HCT116 (cell line): ENCODE measurements at places on chromosomes 3 and 15. TPM values are rescaled to one million over a fixed set of nuclear protein-coding genes. Genes with fewer than 3 reads are reported as not detected.

TM4SF18 gene
- total RNA-seq = 0.34 TPM

GRCh38 chr15:59444081-59444835, 6.3 kb downstream of the FAM81A start:
- DNase-seq = no peak

DNA sequence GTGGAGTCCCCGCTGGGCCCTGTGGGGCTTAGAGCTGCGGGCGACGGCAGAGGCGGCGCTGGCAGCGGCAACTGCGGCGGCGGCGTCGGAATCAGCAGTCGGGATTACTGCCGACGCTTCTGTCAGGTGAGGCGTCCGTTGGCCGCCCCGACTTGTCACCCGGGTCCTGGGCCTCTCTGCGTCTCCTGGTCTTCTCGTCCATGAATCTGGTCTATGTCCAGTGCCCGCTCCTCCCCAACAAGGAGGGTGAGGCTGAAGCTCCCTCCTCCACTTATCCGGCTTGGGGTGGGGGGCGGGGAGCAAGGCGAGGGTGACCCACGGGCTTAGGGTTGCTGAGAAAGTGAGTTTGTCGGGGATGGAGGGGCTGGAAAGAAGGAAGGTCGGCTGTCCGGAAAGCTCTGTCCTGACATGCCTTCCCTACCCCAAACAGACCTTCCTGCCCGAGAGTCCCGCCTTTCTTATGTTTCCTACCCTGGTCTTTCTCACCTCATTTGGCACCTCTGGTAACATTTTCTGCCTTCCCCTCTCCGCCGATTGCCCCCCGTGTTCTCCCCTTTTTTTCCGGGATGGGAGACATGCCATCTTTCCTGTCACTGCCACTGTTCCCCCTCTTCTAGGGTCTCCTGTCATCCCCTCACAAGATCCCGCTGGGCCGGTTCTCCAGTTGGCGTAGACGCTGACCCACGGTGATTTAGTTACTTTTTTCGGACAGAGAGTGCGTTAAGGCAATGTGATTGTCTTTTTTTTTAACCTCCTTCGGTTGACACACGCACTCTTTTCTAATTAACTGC, 520 bp downstream of the ZNF654 start:
- no peak for DNase-seq

DNA sequence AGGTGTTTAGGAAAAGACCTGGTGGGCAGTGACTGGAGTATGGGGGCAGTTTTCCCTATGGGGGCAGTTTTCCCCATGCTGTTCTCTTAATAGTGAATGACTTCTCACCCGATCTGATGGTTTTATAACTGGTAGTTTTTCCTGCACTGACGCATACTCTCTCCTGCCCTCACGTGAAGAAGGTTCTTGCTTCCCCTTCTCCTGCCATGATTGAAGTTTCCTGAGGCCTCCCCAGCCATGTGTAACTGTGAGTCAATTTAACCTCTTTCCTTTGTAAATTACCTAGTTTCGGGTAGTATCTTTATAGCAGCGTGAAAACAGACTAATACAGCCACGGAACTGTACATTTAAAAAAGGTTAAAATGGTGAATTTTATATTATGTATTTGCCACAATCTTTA, 25.0 kb upstream of the CHRNB4 start:
- DNase-seq = no peak

SLC27A2 gene
- total RNA-seq = 14.0 TPM

DNA sequence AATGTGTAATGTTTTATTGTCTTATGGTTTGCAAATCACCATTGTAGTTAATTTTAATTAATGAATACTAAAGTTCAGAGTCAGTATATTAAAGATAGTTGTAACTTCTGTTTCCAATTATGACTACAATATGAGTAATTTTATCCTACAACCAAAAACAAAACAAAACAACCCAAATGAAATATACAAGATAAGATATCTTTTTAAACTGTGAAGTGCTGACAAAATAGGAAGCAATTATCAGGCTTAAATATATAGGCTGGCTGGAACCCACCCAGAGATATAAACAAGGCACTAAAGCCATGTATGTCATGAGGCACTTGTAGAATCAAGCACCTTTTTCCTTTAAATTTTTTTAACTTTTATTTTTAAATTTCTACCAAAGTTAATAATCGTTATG, 108.6 kb upstream of the LRRFIP2 start:
- no peak for DNase-seq

PIERCE2 gene
- 2.0 TPM for total RNA-seq

- DNase-seq = no peak
Measured at GRCh38 chr15:57236561-57237300, 139.6 kb upstream of the CGNL1 start.

ADAMTS17 gene
- total RNA-seq = 4.2 TPM

GRCh38 chr3:129320261-129320660, 41.6 kb downstream of the HMCES start:
- no peak for DNase-seq

GRCh38 chr3:81378552-81379293, 382.7 kb downstream of the GBE1 start:
- DNase-seq = no peak

DNA sequence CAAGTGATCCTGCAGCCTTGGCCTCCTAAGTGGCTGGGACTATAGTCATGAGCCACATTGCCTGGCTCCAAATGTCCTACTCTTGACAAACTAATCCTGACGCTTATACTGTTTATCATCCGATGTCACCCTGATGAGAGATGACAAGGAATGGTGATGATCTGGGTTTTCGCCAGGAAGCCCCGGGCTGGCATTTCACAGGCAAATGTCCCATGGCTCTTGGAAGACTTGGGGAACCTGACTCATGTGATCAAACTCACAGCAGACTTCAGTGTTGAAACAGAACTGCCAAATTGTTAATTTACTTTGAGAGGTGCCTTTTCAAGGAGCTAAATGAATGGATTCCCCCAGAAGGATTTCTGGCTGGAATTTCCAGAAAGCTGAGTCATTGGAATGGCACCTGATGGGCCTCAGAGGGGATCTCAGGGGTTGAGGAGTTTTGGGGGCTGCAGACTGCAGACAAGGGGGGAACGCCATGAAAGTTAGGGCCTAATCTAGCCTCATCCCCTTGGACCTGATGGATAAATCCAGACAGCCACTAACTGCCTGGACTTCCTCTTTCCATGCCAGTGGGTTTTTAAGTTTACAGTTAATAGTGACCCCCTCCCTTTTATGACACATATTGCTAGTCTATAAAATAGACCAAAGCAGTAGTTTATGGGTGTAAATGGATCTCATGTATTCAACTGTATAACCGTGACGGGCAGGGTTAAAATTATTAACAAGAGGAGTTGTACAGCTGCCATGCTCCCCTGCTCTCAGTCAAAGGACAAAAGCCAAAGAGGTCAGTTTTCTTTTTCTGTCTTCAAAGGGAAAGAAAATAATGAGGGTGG, 146.6 kb downstream of the CHSY1 start:
- no peak for DNase-seq

GRCh38 chr3:5080779-5081550, 41.1 kb upstream of the ARL8B start:
- no peak for DNase-seq

GRCh38 chr3:133833880-133834620, 28.4 kb downstream of the SRPRB start:
- no peak for DNase-seq

GRCh38 chr3:44000586-44000985, 241.1 kb upstream of the TOPAZ1 start:
- DNase-seq = no peak

DNA sequence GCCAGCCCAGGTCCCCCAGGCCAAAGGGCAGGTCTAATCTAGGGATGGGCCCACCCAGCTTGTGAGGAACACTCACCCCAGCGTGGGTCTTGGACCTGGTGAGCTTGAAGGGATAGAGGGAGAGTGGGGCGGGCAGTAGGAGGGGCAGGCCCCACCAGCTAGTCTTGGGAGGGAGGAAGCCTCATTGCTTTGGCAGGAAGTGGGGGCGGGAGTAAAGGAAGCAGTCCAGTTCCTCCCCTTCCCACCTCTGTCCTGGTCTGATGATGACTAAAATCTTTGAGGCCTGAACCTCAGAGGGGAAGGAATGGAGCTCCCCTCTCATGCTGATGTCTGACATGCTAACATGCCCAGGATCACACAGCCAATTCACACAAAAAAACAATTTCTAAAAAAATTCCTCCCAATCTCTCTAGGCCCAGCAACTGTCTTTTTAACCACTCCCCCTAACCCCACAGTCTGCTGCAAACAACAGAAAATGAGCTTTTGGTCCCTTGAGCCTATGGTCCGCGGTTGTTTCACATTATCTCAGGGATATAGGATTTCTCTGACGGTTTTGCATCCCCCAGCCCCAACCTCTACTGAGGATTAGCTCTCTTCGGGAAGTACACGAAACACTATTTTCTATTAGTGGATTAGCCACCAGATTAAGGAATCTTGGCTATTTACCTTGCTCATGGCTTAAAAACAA, 30.7 kb upstream of the DUSP7 start:
- no peak for DNase-seq

GRCh38 chr3:196354132-196354531, 15.9 kb upstream of the TM4SF19 start:
- no peak for DNase-seq

DNA sequence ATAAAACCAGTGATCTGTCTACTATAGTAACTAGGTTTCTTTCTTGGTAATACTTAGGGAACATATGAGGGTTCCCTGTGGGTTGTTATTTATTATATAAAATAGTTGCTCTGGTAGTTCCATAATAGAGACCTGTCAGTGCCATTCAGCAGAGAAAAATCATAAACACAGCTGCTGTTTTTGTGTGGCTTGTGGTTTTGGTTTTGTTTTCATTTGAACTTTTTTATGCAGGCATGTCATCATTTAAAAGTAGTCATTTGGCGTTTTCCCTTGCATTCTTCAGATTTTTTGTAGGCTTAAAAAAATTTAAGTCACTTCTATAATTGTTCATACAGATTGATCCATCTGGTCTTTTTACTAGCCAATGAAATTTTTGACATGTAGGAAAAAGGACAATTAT, 47.9 kb downstream of the PIK3CA start:
- no peak for DNase-seq

GRCh38 chr3:167480748-167481147, 6.9 kb upstream of the SERPINI2 start:
- DNase-seq = no peak
